ENCODE measurements at places on chromosomes 3 and 15. TPM values are rescaled to one million over a fixed set of nuclear protein-coding genes. Genes with fewer than 3 reads are reported as not detected.
A peak's percentile ranks its signal among the peaks of the same experiment; 100 is the strongest.

The CKMT1A gene
- not detected for total RNA-seq

DNA sequence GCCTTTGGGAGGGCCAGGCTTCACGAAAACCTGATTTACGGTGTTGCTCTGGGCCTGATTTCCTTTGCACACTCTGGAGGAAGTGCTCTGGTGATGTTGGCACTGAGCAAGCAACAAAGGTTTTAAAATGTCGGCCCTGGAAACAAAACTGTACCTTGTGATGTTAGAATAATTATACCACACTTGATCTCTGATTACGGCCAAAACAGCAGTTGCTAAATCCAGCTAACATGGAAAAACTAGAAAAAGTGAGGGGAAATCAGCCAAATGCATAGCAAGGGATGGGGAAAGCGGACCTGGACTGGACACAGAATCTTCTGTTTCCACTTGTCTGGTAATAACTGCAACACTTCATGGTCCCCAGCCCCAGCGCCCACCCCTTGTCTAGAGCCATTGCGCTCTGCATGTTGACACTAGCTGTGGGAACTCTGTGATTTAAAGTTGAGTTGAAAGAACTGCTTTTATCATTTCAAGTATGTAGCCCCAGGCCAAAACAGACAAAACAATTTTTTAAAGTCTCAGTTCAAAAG is 120.1 kb downstream of the VGLL4 start:
- no peak for DNase-seq

The PLA2G4D gene
- total RNA-seq: not detected

The SPESP1 gene
- 1.6 TPM for total RNA-seq

The GOLGA6L7 gene
- not detected for total RNA-seq

- DNase-seq: no peak
Observed at GRCh38 chr3:54882129-54882833, 45.6 kb downstream of the LRTM1 start.

DNA sequence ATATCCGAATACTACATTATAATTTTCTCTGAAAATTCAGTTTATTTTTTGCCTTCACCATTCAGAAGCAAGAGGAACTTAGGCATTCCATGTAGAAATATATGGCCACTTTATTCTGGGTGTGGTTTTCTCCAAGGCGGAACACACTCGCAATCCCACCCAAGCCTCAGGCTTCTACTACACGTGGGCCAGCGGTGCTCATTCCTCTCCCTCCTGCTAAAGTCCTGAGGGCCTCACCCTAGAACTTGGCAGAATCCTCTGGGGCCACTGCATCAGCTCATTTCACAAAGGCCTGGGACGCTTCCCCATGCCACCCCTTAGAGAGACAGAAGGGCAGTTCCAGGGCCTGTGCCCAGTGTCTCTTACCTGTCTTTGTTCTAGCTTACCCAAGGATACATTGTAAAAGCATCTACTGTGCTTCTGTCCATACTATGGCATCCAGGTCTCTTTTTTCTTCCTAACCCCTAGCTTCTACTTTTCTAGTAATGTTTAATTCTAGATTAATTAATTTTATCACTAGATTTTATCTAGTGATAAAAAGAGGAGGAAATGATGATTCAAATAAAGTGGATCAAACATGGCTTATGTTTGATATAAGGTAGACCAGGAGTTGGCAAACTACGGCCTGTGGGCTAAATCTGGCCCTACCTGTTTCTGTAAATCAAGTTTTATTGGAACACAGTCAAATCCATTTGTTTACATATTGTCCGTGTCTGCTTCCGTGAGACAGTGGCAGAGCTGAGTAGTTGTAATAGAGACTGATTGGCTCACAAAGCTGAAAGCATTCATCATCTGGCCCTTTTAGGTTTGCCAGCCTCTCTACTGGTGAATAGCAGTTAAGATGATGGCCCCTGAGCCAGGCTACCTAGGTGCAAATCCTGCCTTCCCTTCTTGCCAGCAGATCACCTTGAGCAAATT is 29.8 kb downstream of the LARS2 start:
- no peak for DNase-seq

The CHL1 gene
- not detected for total RNA-seq

DNA sequence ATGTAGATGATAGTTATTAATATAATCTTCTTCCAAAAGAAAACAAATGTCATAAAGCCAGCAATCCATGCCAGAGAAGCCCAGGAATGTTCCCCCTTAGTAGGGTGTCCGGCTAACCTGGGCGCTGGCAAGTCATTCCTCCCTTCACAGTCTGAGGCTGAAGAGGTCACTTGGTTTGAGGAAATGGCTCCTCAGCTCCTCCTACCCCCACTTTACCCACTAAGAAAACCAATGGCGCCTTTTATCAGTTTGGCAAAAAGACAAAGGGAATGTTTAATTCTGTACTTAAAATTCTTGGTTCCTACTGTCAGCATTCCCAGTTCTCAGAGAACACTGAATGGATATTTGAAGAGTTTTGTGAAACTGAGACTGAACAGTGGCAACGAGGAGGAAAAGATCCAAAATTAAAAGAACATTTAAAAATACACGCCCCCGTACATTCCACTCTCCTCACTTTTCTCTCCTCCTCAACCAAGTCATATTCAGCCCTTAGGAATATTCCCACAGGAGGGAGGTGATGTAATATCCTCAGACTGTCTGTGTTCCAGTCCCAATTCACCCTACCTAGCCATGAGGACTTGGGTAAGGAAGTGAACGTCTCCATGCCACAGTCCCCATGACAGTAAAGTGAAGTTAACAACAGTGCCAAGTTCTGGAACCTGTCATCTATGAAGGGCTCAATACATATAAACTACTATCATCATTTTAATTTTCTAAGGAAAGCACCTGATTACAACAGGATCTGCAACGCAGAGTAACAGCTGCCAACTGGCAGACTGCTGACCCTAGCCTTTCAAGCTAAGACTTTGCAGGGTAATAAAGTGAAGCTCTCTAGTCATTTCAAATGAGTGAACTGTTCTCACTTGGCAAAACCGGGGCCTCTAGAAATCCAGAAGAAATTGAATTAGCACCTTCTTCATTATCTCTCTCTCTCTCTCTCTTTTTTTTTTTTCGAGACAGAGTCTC is 234.5 kb upstream of the ICE2 start:
- no peak for DNase-seq

DNA sequence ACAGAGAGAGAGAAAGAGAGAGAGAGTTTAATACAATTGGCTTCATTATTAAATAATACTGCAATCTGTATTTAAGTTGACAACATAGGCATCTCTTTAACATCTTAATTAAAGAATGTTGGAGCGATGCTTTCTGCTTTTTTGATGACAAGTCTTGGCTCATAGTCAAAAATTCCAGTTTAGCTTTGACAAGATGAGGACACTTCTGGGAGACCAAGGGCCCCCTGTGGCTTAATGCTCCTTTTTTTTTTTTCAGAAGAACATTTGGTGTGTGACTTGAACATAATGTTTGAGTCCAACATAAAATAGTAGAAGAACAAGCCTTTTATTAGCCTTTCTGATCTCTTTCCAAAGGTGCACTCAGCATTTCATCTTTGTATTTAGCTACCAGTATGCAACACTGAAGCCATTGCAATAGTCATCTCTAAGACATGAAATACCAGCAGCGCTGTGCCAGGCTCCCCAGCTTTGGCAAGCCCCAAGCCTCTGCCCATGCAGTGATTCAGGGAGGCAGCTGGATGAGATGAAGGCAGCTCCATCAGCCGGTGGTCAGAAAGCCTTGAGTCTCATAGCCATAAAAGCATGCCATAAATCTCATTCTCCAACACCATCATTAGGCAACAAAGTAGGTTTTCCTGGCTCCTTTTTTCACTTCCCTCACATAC is 349.4 kb upstream of the SEMA6D start:
- no peak for DNase-seq

DNA sequence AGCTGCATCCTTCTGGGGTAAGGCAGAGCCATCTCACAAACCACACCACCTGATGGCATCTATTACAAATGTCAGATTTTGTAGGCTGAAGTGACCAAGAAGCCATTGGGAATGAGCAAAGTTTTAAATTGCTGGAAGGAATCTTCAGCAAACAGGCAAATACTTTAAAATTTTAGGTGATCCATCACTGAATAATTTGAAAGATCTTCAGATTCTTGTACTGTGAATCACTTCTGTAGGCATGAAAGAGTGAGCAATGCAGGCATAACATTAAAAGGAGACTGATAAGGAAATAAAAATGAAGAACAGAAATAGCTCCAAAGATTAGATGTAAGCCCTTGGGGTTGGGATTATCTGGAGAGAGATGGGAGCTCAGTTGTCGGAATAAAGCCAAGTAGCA is 36.0 kb upstream of the ALDH1L1 start:
- DNase-seq: no peak

GRCh38 chr3:160400702-160401150 is 1.3 kb downstream of the SMC4 start:
- DNase-seq: peak; percentile 56

DNA sequence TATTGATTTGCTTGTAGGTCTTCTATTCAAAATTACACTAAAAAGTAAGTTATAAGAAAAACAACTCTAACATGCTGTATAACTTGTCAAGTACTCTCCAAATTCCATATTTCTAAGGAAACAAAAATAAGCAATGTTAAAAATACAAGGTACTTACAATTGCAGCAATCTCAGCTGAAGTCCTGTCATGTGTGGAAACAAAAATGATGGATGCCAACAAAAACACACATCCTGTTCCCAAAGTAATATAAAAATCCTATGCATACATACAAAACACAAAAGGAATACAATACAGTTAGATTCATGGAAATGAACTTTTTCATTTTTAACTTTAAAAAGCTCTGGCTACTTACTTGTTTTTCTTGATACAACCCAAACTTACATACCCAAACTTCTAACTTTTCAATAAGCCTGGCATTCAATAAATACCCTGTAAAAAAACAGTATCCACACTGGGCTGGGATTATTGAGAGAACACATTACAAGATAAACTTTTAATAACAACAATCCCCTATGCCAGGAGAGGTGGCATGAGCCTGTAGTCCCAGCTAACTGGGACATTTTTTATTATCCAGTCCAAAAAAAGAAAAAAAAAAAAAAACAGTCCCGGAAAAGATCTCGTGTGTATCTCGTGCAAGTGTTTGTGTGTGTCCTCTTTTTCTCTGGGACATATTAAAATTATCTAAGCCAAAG is 14.7 kb downstream of the CMTM6 start:
- DNase-seq: no peak

- DNase-seq: no peak
Observed at GRCh38 chr3:99624496-99625236, 13.7 kb upstream of the COL8A1 start.

GRCh38 chr3:36693670-36694069 is 70.7 kb downstream of the DCLK3 start:
- DNase-seq: no peak

The MSL2 gene
- 78.2 TPM for total RNA-seq

DNA sequence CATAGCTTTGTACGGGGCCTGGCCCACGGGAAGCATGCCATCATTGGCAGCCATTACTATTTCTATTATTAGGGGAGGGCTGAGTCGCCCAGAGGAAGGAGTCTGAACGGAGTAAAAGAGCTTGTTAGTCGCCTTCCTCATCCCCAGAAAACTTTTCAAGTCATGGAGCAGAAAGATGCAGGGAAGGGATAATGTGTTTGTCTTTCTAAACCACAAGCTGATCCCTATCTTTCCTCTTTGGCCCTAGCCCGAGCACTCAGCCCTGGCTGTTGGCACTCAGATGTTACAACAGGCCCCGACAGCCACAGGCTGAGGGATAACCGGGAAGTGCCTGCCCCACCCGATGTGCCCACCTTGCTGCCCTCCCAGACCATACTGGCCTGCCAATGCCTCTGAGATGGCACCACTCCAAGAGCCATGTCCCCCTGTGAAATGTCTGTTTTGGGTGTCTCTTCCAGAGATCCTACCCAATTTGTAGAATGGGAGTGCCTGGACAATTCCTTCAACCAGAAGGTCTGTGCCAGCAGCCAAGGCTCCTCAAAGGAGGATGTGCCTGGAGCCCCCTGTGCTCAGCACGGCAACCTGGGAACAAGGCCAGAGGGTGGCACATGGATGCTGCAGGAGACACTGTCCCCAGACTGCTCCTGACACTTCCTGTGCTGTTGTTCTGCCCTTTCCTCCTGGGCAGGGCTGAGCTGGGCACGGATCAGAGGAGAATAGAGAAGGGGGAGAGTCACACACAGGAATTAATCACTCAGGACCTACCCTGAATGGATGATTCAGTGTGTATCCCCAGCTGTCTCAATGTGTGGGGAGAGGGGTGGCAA is 10.8 kb downstream of the PAK6 start:
- DNase-seq: no peak

DNA sequence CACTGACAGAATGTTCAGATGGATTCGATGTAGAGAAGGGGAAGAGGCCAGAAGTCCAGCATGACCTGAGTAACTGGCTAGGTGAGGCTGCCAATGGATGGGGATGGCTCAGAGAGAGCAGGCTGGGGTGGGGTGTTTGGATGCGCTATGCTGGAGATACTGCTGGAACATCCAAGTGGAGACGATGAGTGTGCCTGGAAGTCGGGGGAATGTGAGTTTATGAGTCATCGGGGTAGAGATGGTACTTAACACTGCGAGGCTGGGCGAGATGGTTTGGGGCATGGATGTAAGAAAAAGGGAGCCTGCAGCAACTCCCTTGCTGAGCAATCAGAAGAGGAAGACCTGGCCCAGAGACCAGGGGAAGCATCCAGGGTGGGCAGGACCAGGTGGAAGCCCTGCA is 180.7 kb downstream of the SLCO3A1 start:
- DNase-seq: no peak

GRCh38 chr3:64915778-64916177 is 228.0 kb upstream of the ADAMTS9 start:
- no peak for DNase-seq

- no peak for DNase-seq
Observed at GRCh38 chr3:51698209-51698608, 8.7 kb upstream of the GRM2 start.

GRCh38 chr15:72198356-72199204 is 993 bp upstream of the GRAMD2A start:
- DNase-seq: peak; percentile 29

- DNase-seq: no peak
Observed at GRCh38 chr3:143831208-143831607, 17.1 kb downstream of the SLC9A9 start.

The SMAD3 gene
- total RNA-seq: 75.9 TPM

The PAQR5 gene
- 0.04 TPM for total RNA-seq

GRCh38 chr15:75063889-75064288 is 40.5 kb downstream of the PPCDC start:
- DNase-seq: no peak

DNA sequence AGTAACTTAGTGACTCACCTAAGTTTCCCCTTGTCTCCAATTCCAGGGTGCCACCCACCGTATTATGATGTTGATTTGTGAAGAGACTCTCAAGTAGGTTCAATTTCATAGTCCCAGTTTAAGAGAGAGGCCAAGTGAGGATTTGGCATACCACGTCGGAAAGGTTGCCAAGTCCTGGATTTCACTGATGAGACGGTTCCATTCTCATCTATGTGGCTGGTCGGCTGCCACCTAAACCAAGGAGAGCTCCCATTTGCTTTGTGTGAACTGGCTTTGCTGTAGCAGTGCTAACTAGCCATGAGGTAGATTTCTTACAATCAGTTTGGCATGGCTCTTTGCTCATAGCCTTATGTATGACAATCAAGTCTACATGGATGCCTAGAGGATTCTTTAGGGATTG is 653.6 kb downstream of the NLGN1 start:
- DNase-seq: no peak

The KNG1 gene
- not detected for total RNA-seq

The C3orf22 gene
- not detected for total RNA-seq

The ATP13A4 gene
- 4.4 TPM for total RNA-seq

- DNase-seq: no peak
Observed at GRCh38 chr3:58161435-58162398, 49.1 kb downstream of the DNASE1L3 start.

GRCh38 chr15:51368751-51369450 is 27.4 kb downstream of the GLDN start:
- DNase-seq: no peak

- no peak for DNase-seq
Observed at GRCh38 chr3:94303897-94304296, 241.0 kb downstream of the NSUN3 start.

The THOC7 gene
- 89.2 TPM for total RNA-seq
